ENCODE measurements at places on chromosomes 6 and 20.

DNA sequence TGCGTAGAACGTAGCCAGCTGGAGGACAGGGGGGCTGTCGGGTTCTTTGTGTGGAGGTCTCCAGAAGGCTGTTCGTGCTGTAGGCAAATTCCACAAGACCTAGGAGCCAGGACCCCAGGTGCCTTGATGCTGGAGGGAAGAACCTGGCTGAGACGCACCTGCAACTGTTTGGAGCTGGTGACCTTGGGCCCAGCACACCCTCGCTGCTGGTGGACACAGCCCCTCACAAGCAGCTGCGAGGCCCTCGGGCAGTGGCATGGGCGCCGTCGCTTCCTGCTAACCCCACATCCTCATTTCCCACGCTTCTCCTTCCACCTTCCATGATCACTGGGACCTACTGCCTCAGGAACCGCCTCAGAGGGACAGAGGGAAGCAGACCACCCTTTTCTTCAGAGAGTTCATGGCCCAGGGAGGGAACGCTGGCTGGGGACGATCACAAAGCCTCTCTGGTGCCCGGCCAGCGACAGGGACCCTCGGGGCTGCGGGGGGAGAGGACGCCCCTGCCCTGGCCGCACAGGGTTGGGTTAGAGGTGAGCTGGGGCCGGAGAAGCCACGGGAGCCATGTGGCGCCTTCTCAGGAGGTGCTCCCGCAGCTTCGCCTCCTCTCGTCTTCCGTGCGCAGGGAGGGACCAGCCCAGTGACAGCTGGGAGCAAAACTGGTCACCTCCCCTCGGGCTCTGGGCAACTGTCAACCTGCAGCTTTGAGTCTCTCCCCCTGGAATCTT lies 18.4 kb downstream of the DLL1 start:
- H3K36me3 ChIP-seq = no peaks in the 10 kb centered on the region
- no peak for DNase-seq
- no peak overlapping the region for H3K27ac ChIP-seq
- no peaks in the 10 kb centered on the region for H3K4me1 ChIP-seq

- peaks cover 62% of the 10 kb centered on the region for H3K27me3 ChIP-seq
- no peaks in the 10 kb centered on the region for H3K36me3 ChIP-seq
- H3K4me3 ChIP-seq = no peak overlapping the region
- no peak overlapping the region for H3K27ac ChIP-seq
- no peak for DNase-seq
Measured at GRCh38 chr20:59683181-59683580, 78.8 kb downstream of the PHACTR3 start.

- no peak for DNase-seq
- no peaks in the 10 kb centered on the region for H3K36me3 ChIP-seq
- no peak overlapping the region for H3K27ac ChIP-seq
- H3K4me3 ChIP-seq = no peak overlapping the region
- H3K27me3 ChIP-seq = no peaks in the 10 kb centered on the region
- H3K4me1 ChIP-seq = no peaks in the 10 kb centered on the region
Measured at GRCh38 chr6:77072694-77073409, 390.4 kb downstream of the HTR1B start.

DNA sequence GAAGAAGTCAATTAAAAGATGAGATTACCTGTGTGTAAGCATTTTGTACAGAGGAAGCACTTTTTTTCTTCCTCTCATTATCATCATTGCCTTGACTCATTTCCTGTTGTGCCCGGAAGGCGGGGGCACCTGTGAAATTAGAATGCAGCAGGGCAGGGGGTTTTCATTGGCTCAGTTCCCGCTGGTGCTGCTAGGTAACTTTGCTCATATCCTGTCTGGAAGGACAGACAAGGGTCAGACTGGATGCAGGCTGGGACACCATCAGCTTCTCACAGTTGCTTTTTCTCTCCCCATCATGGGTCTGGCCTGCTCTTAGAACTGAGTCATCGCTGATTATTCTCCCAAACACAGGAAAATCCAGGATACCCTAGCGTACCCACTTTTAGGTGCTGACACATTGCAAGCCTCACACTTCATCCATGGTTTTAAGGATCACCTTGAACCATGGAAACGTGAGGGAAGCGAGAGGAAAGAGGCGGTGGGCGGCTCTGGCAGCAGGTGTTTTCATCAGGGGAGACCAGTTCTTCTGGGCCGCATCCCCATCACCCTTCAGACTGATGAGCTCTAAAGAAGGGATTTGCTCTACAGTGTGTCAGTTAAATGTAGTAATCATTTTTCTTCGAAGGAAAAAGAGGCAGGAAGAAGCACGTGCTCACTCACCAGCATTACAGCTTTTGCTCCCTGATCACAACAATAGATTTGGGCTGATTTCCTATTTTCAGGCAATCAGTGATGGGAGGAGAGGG lies 195.7 kb upstream of the SASH1 start:
- H3K4me3 ChIP-seq = no peak overlapping the region
- no peak for DNase-seq
- H3K4me1 ChIP-seq = no peaks in the 10 kb centered on the region
- H3K36me3 ChIP-seq = no peaks in the 10 kb centered on the region

DNA sequence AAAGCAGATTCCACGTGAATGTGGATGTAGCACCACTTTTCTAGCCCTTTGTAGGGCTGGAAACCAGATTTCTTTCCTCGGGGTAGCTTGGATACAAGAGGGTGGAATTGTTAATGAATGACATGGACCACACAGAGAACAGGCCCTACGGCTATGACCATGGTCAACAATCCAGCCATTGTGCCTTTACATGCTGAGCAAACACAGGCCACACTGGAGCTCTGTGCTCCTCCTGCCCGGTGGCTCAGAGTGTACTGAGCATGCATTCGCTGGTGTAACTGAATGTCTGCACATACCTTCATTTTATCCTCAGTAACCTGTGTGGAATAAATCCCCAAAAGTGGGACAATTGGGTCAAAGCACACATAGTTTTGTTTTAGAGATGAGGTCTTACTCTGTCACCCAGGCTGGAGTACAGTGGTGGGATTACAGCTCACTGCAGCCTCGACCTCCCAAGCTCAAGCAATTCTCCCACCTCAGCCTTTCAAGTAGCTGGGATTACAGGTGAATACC lies 32.8 kb downstream of the LRP11 start:
- no peak for DNase-seq
- H3K27ac ChIP-seq = no peak overlapping the region
- H3K36me3 ChIP-seq = no peaks in the 10 kb centered on the region
- H3K4me1 ChIP-seq = no peaks in the 10 kb centered on the region
- no peaks in the 10 kb centered on the region for H3K27me3 ChIP-seq

DNA sequence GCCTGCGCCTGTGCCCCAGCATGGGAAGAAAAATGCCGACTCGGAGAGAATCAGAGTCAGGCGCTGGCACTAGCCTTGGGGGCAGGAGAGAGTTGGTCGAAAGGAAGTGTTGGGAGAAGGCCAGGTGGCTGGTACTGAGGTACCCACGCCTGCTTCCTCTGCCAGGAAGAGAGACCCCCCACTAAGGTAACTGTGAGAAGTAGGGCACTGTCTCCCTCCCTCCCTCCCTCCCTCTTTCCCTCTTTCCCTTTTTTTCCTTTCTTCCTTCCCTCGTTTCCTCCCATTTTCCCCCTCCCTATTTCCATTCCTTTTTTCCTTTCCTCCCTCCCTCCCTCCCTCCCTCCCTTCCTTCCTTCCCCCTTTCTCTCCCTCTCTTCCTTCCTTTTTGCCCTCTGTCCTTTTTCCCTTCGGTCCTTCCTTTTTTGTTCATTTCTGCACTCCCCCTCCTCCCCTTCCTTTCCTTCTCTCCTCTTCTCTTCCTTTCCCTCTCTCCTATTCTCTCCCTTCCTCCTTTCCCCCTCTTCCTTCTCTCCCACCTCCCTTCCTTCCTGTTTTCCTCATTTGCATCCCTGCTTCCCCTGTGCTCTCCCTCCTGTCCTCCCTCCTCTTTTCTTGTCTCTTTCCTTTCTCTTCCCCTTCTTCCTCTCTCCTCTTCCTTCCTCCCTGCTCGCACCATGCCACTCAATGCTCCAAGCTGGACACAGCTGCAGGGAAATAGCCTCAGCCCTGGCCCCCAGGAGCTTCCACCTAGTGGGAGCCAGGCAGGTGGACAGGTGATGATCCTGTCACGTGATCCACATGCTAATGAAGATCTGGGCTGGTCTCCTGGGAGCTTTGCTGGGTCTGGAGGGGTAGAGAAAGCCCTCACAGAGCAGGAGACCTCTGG lies 148.0 kb downstream of the DHX35 start:
- no peaks in the 10 kb centered on the region for H3K36me3 ChIP-seq
- H3K27me3 ChIP-seq = no peaks in the 10 kb centered on the region
- no peak overlapping the region for H3K27ac ChIP-seq
- no peak for DNase-seq
- no peaks in the 10 kb centered on the region for H3K4me1 ChIP-seq
- no peak overlapping the region for H3K4me3 ChIP-seq

GRCh38 chr20:1190847-1191246 lies 6.1 kb upstream of the TMEM74B start:
- H3K27me3 ChIP-seq = no peaks in the 10 kb centered on the region
- H3K36me3 ChIP-seq = no peaks in the 10 kb centered on the region
- peaks cover 4% of the 10 kb centered on the region for H3K4me1 ChIP-seq
- no peak overlapping the region for H3K27ac ChIP-seq
- DNase-seq = no peak
- H3K4me3 ChIP-seq = no peak overlapping the region

- no peaks in the 10 kb centered on the region for H3K4me1 ChIP-seq
- H3K36me3 ChIP-seq = no peaks in the 10 kb centered on the region
- no peak overlapping the region for H3K4me3 ChIP-seq
Measured at GRCh38 chr6:169176361-169176991, 77.2 kb downstream of the THBS2 start.

DNA sequence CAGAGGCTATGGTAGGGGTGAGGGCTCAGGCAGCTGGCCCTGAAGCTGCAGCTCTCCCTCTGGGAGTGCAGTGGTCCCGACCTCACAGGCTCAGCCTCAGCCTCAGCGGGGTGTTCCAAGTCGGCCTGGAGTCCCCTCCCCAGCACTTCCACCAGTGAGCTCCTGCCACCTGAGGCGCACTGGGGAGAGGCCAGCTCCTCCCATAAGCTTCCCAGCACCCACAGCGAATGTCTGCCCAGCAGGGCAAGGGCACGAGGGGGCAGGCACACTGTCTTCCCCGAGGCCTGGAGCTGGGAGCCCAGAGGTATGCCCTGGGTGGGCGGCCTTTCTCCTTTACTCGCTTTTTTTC lies 53.2 kb upstream of the SLCO4A1 start:
- H3K36me3 ChIP-seq = no peaks in the 10 kb centered on the region
- H3K27ac ChIP-seq = no peak overlapping the region
- no peak for DNase-seq
- H3K27me3 ChIP-seq = peaks cover 90% of the 10 kb centered on the region

DNA sequence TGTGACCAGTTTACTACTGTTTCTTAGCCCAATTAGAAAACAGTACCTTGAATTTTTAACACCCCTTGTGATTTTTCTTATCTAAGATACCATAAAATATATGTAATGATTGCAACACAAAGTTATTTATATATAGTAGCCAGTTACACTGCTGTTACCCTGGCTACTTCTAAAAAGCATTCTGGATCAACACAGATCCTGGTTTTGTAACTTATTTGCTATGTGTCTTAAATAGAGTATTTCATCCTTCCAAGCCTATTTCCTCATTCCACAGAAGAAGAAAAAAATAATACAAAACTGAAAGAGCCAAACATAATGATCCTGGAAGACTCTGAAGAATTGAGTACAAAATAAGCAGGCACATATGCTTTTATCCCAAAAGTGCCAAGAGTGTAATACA lies 19.0 kb upstream of the GSTA4 start:
- no peak overlapping the region for H3K4me3 ChIP-seq
- H3K4me1 ChIP-seq = no peaks in the 10 kb centered on the region
- no peaks in the 10 kb centered on the region for H3K27me3 ChIP-seq

DNA sequence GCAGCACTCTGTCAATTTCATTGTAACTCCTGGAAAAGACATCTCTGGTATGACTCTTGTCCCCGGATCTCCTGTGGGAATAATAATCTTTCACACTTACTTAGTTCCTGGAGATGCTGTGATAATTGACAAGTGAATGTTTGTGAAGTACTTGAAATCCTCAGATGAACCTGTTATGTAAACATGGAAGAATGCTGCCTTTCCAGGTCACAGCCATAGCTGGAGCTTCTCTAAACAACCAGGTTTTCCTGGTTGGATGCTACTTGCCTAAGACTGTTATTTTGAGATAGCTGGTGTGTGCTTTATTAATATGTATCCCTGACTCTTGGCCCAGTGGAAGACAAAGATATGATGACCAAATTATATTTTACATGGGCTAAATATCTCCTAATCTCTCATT lies 228.6 kb downstream of the KCNQ5 start:
- no peaks in the 10 kb centered on the region for H3K36me3 ChIP-seq
- no peak overlapping the region for H3K27ac ChIP-seq
- H3K4me3 ChIP-seq = no peak overlapping the region
- no peak for DNase-seq

DNA sequence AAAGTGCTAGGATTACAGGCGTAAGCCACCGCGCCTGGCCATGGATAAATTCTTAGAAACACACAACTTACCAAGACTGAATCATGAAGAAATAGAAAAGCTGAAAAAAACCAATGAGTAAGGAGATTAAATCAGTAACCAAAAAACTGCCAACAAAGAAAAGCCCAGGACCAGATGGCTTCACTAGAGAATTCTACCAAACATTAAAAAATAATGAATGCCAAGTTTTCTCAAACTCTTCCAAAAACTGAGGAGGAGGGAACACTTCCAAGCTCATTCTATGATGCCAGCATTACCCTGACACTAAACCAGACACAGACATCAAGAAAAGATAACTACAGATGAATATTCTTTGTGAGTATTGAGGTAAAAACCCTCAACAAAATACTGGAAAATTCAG lies 44.3 kb downstream of the USP49 start:
- H3K36me3 ChIP-seq = no peaks in the 10 kb centered on the region
- H3K4me1 ChIP-seq = no peaks in the 10 kb centered on the region
- H3K4me3 ChIP-seq = no peak overlapping the region
- no peak for DNase-seq
- no peak overlapping the region for H3K27ac ChIP-seq

- H3K36me3 ChIP-seq = no peaks in the 10 kb centered on the region
- H3K4me1 ChIP-seq = no peaks in the 10 kb centered on the region
- no peak overlapping the region for H3K27ac ChIP-seq
- no peak for DNase-seq
- no peaks in the 10 kb centered on the region for H3K27me3 ChIP-seq
Measured at GRCh38 chr6:22364306-22364705, 67.5 kb upstream of the PRL start.

GRCh38 chr6:39086294-39086693 lies 28.7 kb downstream of the SAYSD1 start:
- no peaks in the 10 kb centered on the region for H3K36me3 ChIP-seq
- H3K27ac ChIP-seq = no peak overlapping the region
- peaks cover 7% of the 10 kb centered on the region for H3K4me1 ChIP-seq
- peaks cover 5% of the 10 kb centered on the region for H3K27me3 ChIP-seq
- H3K4me3 ChIP-seq = no peak overlapping the region
- peak; percentile 80 for DNase-seq

DNA sequence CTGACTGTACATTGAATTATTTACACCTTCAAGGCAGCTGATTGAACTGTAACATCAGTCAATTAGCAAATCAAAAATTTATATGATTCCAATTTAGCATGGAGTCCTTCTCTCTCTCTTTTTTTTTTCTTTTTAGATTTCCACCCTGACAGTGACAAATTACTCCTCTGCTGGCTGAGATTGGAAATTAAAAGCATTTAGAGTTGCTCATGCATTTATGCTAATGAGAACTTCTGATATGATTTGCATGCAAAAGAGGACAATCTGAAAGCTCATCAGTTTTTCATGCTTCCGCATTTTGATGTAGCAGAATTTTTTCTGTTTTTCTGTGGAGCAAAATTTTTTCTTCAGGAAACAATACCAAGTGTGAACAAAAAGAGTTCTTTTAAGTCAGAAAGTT lies 130.5 kb upstream of the NOX3 start:
- H3K4me1 ChIP-seq = no peaks in the 10 kb centered on the region
- no peak overlapping the region for H3K4me3 ChIP-seq
- H3K36me3 ChIP-seq = no peaks in the 10 kb centered on the region
- no peak overlapping the region for H3K27ac ChIP-seq
- H3K27me3 ChIP-seq = no peaks in the 10 kb centered on the region
- no peak for DNase-seq

Measured in MM.1S (cell line).